ENCODE measurements at places on chromosomes 2 and 18.

DNA sequence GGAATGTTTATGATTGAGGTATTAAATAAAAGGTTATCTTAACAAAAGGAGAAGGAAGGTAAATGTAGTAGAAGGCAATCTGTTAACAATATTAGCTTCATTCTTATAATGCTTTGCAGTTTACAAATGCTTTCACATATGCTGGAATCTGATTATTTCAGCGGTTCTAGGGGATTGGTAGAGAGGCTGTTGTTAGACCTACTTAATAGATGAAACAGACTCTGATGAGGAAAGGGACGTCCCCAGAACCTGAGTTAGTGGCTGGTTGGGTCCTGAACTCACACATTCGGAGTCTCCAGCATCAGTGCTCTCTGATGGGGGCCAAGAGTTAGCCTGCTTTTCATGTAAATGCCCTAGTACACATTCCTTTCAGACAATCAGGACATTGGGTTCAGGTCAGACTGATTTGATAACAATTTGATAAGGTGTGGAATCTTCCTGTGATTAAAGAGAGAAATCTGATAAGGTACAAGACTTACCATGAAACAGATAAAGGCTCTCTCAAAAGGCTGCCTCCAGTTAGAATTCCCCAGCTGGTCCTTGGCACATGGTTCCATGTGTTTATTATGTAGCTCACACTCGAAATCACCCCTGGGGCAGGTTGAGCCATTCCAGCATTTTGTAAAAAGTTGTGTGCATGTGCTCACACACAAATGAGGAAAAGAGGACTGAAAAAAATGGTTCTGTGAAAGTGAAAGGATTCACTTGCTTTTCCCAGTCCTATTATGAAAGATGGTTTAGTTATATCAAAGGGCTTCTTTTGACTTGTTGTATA, 103.1 kb downstream of the GPD2 start:
- DNase-seq = no peak

DNA sequence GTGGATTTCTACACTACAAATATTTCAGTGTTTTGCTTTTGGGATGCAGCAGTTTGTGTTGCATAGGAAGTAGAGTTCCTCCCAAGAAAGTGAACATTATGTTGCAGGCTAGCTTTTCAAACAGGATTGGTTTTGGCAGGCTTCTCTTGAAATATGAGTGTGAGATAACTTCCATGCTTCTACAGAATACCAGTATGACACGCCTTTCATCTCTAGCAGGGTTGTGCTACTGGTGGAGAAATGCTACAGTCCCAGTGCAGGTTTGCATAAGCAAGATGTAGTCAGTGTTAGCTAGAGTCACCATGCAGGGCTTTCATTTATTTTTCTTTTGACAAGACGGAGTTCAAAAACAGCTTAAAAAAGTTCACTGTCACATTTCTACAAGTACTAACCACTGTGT, 17.1 kb upstream of the CAVIN2 start:
- DNase-seq = peak; percentile 76

DNA sequence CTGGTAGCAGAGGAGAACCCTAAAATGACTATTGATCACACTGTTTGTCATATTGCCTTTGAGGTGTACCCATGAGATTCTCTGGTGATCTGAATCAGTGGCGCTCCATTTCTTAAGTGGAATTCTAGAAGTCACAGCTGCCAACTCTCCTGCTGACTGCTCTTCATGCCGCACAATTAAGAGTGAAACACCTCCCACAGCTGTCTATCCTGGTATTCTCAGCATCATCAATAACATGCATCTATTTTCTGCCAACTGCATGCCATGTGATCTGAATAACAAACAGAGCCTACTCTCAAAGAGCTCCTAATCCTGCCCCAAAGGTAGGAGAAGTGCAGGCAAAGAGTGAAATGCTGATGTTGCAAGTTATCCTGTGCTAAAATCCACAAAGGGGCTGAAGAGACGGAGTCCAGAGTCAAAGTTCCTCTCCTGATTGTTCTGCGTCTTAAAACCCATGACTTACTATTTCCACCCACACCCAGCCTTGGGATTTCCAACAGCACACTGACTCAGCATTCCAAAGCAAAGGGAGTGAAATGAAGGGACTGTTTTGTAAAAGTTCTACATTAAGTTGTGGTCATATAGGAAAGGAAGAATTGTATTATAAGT, 13.7 kb upstream of the DAPL1 start:
- peak; percentile 88 for DNase-seq

- DNase-seq = peak; percentile 3
Observed at GRCh38 chr18:69102959-69103358, 297.7 kb upstream of the DOK6 start.

- DNase-seq = peak; percentile 80
Observed at GRCh38 chr2:182672466-182673165, 43.4 kb upstream of the DNAJC10 start.
